ENCODE measurements at places on chromosomes 6 and 20.

GRCh38 chr20:1441133-1441532 is 25.5 kb downstream of the NSFL1C start:
- no peak for DNase-seq

- DNase-seq = no peak
Observed at GRCh38 chr6:70303034-70303525, at the start of gene COL9A1. TSS of gene COL9A1 (minus strand) at chr6:70303084. CDS start at chr6:70302924, 160 bp downstream.

DNA sequence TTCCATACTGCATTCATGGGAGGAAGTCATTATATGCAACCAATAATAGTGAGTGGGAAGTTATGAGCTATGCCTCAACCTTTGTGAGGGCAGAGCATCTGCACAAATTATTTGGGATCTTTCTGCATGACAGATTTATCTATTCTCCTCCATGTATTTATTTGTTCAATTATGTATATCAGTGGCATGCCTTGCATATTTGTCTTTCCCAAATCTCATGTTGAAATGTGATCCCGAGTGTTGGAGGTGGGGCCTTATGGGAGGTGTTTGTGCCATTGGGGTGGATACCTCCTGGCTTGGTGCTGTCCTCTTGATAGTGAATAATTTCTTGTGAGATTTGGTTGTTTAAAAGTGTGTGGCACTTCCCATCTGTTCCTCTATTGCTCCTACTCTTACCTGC is 1246.0 kb upstream of the CITED2 start:
- DNase-seq = no peak

DNA sequence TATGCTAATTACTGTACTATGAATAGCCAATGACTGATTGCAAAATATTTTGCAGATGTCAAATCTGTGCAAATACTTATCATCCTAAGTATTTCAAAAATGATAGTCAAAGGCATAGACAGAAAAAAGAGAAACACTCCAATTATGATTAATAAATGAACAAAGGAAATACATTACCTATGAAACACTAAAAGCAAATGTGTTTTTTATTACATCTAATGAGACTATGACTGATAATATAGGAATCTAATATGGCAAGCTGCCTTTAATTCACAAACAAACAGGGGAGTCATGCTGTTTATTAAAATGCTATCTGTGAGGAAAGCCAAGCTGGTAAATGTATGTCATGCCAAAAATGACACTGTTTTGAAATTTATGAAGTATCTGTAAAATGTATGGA is 713.2 kb upstream of the NRSN1 start:
- DNase-seq = no peak

DNA sequence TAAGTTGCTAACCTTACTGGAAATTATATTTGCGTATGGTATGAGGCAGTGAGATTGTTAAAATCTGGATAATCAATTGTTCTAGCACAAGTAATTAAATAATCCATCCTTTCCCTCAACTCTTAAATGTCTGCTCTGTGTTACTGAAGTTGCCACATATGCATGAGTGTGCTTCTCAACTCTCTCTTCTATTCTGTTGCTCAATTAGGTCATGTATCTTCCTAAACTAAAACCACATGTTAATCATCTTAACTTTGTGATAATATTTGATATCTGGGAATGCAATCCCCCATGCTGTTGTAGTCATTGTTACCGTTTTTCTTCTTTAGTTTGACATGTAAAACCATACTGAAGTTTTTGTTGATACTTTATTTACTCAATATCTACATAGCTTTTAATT is 63.5 kb upstream of the STMND1 start:
- DNase-seq = no peak

DNA sequence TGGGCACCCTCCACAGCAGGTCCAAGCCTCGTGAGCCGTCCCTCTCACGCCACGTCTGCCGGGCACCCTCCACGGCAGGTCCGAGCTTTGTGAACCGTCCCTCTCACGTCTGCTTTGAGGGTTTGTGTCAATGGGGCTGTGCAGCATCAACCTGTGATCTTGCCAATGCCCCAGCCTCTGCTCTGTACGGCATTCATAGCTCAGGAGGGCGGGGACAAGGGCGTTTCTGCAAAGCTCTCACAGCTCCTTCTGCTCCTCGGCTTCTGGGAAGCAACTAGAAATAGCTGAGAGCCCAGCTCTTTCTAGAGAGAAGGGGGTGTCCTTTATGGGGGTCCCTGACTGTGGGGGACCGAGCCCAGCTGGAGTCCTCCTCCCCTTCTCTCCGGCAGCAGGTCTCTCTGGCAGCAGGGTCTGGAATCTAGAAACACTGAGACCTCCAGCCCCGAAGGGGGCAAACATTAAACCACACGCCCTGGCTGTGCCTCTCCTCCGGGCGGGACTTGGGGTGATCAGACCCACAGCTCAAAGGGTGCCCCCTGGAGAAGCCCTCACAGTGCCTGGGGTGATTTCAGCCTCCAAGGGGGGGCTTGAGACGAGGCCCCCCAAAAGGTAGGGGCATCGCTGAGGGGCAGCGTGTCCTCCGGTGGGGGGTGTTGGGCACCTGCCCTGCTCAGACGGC is 41.2 kb upstream of the CHRNA4 start:
- DNase-seq = no peak

GRCh38 chr6:35082733-35083403 is 58.3 kb downstream of the TCP11 start:
- DNase-seq = no peak

DNA sequence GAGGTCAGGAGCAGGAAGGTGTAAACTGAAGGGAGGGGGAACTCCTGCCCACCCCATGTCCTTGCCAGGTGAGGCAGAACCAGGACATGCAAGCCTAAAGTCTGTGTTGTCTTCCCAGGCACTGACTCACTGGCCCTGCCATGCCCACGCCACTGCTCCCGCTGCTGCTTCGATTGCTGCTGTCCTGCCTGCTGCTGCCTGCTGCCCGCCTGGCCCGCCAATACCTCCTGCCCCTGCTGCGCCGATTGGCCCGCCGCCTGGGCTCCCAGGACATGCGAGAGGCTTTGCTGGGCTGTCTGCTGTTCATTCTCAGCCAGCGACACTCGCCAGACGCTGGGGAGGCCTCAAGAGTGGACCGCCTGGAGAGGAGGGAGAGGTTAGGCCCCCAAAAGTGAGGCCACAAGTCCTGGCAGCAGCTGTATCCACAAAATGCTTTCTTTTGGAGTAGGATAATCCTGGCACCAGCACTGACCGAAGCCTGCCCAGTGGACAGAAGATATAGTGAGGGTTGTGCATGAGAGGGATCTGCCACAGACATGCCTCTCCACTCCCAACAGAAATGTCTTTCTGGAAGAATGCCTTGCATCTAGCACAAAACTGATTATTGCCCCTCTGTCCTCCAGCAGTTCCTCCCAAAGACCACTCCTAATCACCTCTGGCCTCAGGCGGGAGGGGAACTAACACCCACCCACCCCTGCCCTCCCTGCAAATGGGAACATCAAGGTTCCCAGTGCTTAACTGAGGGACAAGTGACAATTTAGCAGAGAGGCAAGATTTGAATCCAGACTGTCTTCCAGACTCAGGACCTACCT is 812 bp downstream of the MYMX start:
- no peak for DNase-seq

DNA sequence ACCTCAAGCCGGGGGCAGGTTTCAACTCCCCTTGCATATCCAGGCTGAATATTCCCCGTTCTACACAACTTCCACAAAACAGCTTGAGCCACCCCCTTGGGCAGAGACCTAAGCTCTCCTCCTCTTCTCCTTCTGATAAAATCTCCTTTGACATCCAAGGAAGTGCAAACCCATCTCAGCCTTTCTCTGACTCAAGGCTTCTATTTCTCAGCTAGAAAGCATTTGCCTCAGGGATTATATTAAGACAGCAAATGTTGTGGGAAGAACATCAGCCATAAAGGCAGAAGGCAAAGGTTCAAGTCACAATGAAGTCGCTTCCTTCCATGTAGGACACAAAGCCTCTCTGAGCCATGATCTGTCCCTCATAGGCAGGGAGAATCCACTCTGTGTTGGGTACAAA is 386.6 kb upstream of the ARID1B start:
- DNase-seq = no peak

- no peak for DNase-seq
Observed at GRCh38 chr6:33602180-33602579, 18.9 kb upstream of the ITPR3 start.

- no peak for DNase-seq
Observed at GRCh38 chr20:8473459-8473858, 341.4 kb downstream of the PLCB1 start.

DNA sequence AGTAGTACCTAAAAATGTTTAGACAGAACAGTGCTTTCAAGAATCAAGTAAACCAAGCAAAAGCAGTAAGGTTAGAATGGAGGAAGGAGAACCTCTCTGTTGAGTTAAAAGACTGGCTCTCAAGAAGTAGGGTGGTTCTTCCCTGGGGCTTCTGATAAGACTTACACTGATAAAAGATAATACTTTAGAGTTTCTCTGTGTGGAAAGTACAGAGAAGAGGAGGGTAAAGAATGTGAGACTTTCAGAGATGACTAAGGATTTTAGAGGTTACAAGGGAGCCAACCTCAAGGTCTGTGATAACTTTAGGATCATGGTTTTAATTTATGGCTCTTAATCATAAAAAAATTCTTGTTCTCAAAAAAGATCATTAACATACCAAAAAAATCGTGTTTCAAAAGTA is 30.9 kb upstream of the ALDH8A1 start:
- no peak for DNase-seq

GRCh38 chr20:24701668-24702067 is 232.2 kb downstream of the SYNDIG1 start:
- no peak for DNase-seq

DNA sequence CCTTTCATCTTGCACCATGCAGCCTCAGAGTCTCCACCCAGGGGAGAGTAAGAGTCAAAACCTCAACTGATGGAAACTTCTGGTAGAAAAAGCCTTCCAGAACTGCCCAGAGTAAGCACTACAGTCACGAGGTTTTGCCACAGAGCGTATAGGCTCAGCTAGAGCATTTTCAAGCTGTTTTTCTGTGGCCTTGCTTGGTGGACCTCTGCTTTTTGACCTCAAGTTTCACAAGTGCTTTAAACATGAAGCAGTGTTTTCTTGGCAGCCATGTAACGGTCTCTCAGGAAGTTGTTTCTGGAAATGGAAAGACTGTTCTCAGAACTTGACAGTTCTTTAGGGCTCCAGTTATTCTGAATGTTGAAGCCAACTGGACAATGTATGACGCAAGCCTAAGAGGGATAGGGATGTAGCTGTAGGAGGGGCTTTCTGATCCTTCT is 146.5 kb downstream of the ZDHHC14 start:
- DNase-seq = peak; percentile 70

DNA sequence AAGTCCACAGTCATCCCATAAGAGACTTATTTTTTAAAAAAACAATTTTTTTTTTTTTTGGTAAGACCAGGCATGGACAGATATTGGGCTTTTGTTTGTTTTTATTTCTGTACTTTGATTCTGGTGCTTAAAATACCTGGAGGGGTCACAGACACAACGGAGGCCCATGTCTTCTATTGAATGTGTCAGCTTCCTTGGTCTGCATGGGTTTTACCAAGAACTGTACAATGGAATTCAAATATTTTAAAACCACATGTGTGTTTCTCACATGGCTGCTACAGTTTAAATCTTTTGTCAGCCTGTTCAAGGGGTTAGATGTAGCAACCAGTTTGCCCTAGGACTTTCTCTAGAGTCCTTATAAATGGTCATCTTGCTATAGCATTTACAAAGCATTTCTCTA is 139.8 kb downstream of the SOX4 start:
- no peak for DNase-seq

GRCh38 chr6:144162977-144163376 is 12.7 kb downstream of the STX11 start:
- DNase-seq = peak; percentile 77

DNA sequence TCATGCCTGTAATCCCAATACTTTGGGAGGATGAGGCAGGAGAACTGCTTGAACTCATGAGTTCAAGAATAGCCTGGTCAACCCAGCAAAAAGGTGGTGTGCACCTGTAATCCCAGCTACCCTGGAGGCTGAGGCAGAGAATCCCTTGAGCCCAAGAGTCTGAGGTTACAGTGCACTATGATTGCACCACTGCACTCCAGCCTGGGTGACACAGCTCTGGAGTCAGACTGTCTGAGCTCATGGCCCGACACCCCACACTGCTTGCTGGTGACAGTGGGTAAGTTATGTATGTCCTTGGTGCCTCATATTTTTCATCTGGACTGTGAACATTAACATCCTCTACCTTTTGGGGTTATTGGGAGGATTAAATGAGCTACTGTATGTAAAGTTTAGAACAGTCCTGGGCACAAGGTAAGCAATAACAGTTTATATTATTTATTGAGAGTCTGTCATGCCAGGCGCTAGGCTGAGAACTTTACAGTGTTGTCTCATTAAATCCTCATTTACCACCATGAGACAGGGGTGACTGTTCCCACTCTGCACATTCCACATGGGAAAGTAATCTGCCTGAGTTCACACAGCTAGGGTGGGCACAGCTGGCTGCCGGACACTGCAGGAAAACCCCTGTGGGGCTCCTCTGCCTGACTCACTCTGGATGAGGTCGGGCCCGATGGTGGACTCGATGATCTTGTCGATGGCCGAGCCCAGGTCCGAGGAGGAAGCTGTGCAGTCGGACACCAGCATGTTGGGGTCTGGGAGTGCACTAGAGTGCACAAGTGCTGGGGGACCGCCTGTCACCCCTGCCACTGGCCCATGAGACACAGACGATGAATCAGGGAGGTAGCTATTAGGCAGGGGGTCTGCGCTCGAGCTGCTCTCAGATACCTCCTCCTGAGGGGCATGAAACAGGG is 2.9 kb downstream of the ZNF335 start:
- no peak for DNase-seq

GRCh38 chr20:58006346-58007316 is 221.8 kb downstream of the ANKRD60 start:
- no peak for DNase-seq

GRCh38 chr20:46699651-46700359 is 9.6 kb upstream of the SLC2A10 start:
- peak; percentile 70 for DNase-seq

DNA sequence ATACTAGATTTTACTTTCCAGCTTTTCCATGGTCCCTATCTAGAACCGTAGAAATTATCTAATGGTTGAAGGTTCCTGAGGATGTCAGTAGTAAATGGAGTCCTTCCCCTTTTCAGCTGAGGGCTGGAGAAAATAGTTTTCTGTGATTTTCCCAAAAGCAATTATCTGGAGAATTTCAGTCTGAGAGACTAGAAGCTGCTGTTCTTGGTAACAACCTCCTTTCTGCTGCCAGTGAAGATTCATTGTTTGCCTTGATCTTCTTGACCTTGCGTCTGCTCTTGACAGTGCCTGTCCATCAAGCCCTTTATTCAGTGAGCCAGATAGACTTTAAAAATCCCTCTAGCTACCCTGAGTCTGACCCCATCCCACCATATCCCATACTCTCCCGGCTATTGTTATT is 73.1 kb downstream of the PHACTR2 start:
- no peak for DNase-seq
